D341Med (cell line): ENCODE measurements at places on chromosomes 3 and 15.

- DNase-seq = no peak
These were observed 459.9 kb downstream of the RAP2B start for GRCh38 chr3:153621953-153622352.

GRCh38 chr3:195183071-195183776 is 87.7 kb downstream of the XXYLT1 start:
- no peak for DNase-seq

- DNase-seq = no peak
These were observed 5.2 kb downstream of the ESYT3 start for GRCh38 chr3:138439646-138440045.

- no peak for DNase-seq
These were observed 121.4 kb downstream of the FAM43A start for GRCh38 chr3:194806991-194807630.

GRCh38 chr15:77966540-77967234 is 110.8 kb downstream of the TBC1D2B start:
- DNase-seq = peak; percentile 75

DNA sequence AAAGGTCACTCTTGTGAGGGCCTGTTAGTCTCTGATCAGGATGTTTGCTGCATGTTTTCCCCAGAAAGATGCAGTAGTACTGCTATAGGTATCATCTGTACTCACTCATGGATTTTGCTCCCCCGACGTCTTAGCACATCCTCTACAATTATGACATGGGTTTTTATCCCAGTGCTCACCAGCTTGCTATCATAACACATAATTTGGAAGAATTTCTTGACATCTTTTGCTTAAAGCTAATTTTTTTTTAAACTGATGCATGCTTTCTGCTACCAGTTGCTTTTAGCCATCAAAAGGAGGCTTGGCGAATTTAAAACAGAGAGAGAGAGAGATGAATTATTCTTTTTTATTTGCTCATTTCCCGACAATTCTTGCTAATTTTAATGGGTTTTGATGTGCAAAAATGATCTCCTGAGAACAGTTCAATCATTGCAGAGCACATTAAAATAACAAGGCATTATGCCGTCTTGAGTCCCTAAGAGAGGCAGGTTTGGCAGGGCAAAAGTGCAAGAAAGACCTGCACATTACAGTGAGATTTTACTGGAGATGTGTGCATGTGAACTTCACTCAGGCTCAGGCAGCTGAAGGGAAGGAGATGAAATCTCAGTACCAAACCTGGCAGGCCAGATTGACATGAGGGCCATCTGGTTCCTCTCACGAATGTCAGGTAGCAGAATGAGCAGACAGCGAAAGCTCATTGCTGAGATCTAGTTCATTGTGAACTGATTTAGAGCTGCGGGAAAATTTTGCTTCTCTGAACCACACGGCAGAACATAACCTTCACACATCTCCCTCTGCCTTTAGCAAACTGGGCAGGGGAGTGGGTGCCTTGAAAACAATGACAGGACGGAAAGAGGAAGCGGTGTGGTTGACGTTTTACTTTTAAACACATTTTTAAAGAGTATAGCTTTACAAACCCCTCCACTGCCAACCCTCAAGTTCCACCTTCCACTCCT is 25.9 kb upstream of the GOLGA8B start:
- no peak for DNase-seq

DNA sequence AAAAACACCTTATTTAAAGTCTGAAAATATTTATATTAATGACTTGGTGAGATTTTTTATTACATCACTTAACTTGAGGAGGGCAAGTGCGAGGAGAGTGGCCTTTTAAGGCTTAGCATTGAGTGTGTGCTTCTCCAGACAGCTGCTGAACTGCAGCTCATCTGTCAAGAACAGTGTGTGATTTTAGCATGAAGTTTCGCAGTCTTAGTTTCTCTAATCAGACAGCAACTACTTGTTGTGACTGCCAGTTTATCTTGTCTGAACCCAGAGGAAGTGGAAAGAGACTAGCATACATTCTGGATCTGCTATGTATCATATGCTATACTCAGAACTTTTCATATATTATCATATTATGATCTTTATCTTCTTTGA is 291.7 kb upstream of the ROPN1 start:
- DNase-seq = no peak

DNA sequence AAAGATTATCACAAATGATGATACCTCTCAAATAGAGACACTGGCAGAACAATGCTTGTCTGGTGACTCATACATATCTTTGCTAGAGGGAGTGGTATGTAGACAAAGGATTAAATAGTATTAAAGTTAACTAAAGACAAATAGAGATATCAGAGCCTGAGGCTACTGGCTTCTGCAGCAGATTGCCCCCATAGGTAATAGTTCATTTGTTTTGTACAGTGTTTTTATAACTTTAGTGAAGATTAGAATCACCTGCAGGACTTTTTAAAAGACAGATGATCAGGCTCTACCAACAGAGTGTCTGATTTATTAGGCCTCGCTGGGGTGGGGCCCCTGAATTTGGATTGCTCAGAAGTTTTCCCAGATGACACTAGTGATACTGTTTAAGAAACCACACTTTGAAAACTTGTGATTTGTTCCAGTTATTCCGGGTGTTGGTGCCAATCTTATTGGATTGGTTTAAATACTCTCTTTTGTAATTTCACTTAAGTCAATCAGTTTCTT is 96.4 kb downstream of the NAALADL2 start:
- no peak for DNase-seq

DNA sequence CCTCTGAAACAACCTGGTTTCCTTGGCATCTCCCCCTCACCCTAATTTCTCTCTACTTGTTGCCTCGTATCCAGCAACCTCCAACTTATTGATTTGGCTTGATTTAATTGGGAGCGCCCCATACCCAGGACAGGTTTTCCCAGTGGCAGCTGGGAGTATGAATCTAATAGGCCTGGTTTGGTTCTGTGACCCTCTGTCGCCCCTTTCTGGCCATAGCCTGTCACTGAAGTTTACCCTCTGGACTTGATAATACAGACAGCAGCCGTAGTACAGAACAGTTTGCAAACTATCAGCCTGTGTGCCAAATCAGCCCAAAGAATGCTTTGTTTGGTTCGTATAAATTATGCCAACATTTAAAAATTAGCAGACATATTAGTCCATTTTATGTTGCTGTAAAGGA is 525.1 kb upstream of the GOLIM4 start:
- peak; percentile 76 for DNase-seq

- no peak for DNase-seq
These were observed 550.0 kb downstream of the FGF12 start for GRCh38 chr3:192177383-192177782.

- DNase-seq = no peak
These were observed 12.8 kb downstream of the ITPR1 start for GRCh38 chr3:4505688-4506558.

DNA sequence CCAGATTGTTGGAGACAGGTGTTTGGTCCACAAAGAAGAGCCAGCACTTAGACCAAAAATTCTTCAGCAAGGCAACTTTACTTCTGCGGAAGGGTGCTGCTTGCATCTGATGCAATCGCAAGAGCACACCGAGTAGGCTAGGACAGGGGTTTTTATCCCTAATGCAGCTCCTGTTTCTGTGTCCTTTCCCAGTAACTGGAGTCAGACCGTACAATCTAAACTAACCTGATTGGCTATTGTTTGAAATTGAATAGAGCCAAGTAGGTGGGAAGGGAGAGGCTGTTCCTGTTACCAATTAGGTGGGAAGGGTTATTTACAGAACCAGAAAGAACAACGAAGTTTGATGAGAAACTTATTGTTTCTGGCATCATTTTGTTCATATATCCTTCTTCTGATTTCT is 77.6 kb downstream of the CHCHD4 start:
- DNase-seq = no peak

GRCh38 chr3:43960448-43960840 is 269.7 kb downstream of the ABHD5 start:
- peak; percentile 64 for DNase-seq

GRCh38 chr3:37787153-37787867 is 74.4 kb upstream of the CTDSPL start:
- DNase-seq = no peak

DNA sequence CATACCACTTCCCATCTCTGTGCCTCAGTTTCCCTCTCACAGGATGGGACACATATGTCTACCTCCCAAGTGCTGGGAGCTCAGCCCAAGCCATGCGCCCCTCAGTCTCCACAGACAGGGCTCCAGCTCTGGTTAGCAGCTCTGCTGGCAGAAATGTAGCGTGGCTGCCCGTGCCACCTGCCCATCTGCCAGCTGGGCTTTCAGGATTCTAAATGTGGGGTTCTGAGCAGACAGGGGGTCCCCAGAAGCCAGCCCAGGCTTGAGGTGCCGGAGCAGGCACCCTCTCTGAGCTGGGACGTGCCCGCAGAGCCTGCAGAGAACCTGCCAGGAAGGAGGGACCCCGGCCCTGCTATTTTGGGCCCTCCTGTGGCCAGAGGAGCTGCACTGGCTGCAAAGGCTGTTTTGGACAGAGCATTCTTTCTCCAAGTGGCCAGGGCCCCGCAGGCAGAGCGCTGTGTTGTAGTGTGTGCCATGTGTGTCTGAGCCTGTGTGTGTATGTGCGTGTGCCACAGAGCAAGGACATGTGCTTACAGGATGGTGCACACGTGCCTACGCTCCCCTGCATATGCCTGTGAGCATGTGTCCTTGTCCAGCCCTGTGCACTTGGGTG is 31.7 kb downstream of the PSTPIP1 start:
- no peak for DNase-seq

DNA sequence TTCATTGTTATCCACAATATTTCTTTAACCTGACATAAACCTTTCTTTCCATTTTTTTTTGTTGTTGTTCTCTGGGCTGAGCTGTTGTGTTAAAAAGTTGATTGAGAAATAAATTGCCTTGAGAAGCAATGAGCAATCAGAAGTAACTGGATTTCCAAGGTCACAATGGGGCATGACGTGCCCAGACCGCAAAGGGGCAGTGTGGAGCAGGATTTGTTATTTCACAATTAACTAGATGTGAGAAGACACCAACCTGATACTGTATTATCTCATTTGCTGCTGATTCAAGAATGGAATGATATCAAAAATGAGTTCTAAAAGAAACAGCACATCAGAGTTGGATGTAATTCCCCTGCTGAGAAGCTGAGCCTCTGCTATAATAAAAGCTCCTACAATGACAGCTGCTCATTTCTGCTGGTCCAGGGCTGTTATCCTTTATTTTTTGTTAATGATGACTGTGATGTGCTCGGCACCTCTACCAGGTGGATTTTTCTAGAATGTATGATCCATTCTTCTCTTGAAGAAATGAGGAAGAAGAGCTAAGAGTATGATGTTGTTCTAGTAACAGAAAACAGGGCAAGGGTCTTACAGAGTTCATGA is 28.1 kb downstream of the CPNE4 start:
- peak; percentile 37 for DNase-seq

- peak; percentile 66 for DNase-seq
These were observed 215.6 kb upstream of the RBMS3 start for GRCh38 chr3:29065211-29065785.

GRCh38 chr3:196274585-196274984 is 12.9 kb downstream of the PCYT1A start:
- DNase-seq = no peak
